CD4-positive, alpha-beta memory T cell (primary cell): ENCODE measurements at places on chromosomes 7 and 10.
A peak's percentile ranks its signal among the peaks of the same experiment; 100 is the strongest.

DNA sequence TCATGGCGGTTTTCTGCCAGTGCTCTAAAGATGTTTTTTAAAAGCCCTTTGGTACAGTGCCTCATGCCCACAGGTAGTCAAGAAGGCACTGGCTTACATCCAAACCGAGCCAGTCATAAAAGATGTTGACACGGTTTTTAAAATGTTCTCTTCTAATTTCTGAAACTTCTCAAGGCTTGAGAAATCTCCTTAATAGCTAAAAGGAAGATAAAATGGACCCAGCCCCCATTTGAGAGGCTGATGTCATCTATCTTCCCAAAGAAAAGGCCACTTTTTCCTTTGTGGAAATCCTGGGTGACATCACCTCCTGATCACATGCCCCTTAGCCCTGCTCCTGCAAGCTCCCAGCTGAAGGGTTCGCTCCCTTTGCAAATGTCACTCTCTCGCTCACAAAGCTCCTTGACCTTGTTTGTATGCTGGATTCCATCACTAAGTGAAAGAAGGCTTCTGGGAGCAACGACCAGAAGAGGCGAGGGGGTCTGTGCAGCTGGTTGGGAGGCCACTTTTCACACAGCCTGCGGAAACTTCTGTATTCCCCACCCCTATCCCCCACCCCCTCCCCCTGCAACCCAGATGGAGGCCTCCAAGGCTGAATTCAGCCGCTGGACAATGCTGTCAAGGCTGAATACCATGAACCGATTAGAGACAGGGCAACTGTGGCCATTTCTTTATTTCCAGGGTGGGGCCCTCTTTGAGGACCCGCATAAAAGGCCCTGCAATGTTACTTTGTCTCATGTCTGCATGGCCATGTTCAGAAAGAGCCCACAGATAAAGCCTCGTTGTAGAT is 122.8 kb downstream of the CUBN start:
- DNase-seq: no peak

GRCh38 chr10:69065406-69066361 is 22.2 kb upstream of the SRGN start:
- DNase-seq: no peak

DNA sequence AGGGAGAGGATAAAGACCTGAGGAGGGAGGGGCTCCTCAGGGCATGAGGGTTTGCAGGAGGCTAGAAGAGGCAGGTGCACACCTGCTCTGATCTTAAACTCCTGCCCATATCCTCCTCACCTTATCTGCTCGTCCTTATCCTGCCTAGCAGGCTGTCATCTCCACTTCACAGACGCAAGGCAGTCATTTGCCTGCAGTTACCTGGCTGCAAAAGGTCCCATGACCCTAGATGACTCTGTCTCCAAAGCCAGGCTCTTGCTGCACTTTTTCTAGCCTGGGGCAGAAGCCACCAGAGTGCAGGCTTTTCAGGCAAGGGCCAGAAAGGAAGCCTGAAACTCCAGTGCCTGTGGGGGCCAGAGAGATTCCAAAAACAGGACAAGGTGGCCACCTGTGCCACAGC is 1.7 kb upstream of the ZNF853 start:
- DNase-seq: no peak

DNA sequence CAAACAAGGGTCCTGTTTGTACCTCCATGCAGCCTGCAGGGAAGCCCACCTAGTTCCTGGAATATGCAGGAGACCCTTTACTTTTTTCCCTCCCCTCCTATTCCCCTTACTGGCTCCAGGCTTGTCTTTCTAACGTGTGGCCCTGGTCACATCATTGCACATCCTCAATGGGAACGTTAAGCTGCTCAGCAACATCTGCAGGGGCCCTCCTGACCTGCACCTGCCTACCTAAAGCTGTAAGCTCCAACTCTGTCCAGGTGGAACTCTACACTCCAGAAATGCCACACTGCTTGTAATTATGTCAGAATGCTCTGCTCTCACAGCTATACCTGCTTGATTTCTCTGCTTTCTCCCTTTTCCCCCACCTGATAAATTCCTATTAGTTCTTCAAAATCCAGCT is 72.1 kb downstream of the ARMC3 start:
- no peak for DNase-seq

- peak; percentile 47 for DNase-seq
These were observed 25.7 kb downstream of the SUV39H2 start for GRCh38 chr10:14904316-14904732.

- no peak for DNase-seq
These were observed 103.2 kb upstream of the TMEM106B start for GRCh38 chr7:12107841-12108254.

- peak; percentile 85 for DNase-seq
These were observed at the start of gene ANLN for GRCh38 chr7:36389371-36390198. Gene ANLN (plus strand): TSS chr7:36389862. CDS start chr7:36390027, 165 bp downstream.

GRCh38 chr7:27739301-27739908 is 557 bp upstream of the TAX1BP1 start:
- no peak for DNase-seq

- DNase-seq: no peak
These were observed 30.5 kb downstream of the SLC18A2 start for GRCh38 chr10:117271427-117271826.

GRCh38 chr7:44263326-44264082 is 61.9 kb downstream of the CAMK2B start:
- no peak for DNase-seq

DNA sequence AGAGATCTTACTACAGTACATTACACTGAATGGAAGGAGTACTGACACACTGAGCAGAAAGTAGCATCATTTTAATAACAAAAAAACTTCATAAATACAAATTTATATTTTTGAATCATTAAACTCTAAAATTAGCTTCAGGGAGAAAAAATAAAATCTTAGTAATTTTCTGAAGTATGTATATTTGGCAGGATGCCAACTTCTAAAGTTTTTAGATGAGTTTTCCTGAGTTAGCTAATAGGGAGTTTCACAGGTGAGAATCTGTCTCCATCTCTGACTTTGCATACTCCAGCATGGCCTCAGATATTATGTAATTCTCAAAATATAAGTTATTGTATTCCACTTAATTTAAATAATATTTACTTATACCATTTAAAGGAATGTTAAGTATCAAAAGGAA is 673.2 kb upstream of the PCDH15 start:
- no peak for DNase-seq

DNA sequence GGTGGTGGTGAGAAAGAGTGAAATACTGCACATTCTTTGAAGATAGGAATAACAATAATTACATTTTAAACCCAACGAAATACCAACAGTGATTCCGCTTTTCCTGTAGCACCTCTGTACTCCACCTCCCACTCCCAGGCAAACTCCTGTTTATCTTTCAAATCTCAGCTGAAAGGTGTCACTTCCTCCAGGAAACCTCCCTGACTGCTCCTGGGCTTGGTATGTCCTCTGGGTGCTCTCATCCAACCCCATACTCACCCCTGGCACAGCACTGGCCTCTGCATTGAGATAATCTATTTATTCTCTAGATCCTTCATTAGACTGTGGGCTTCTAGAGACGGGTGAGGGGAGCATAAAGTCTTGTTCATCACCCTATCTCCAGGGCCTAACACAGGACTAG is 148.0 kb downstream of the MYOF start:
- no peak for DNase-seq
